ENCODE measurements at places on chromosomes 5 and 9. TPM values are rescaled to one million over a fixed set of nuclear protein-coding genes. Genes with fewer than 3 reads are reported as not detected.

- no peaks in the 10 kb centered on the region for H3K36me3 ChIP-seq
- no peaks in the 10 kb centered on the region for H3K4me1 ChIP-seq
- H3K4me3 ChIP-seq = no peak overlapping the region
- DNase-seq = no peak
- H3K27ac ChIP-seq = no peak overlapping the region
These were observed 14.1 kb upstream of the XPA start for GRCh38 chr9:97711223-97711626.

GRCh38 chr9:115196919-115197318, 79.0 kb upstream of the TNC start:
- H3K4me1 ChIP-seq = no peaks in the 10 kb centered on the region
- H3K36me3 ChIP-seq = no peaks in the 10 kb centered on the region
- H3K4me3 ChIP-seq = no peak overlapping the region
- H3K27me3 ChIP-seq = no peaks in the 10 kb centered on the region

DNA sequence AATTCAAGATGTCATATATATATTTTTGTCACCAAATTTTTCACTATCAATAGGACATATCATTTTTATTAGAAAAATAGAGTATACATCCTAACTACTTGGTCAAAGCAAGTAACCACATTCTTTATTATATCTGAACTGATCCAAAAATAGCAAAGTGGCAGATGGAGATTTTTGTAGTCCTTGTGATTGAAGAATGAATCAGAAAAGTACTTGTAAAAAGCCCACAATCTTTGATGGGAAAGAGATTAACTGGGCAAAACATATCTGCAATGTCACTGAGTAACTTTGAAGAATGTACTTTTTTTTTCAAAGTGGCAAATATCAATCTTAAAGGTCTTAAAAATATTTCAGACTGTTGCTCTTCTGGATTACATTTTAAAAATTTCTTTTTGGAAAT, 1040.6 kb upstream of the SEMA6A start:
- DNase-seq = no peak
- H3K27ac ChIP-seq = no peak overlapping the region
- no peaks in the 10 kb centered on the region for H3K27me3 ChIP-seq
- no peaks in the 10 kb centered on the region for H3K4me1 ChIP-seq
- no peaks in the 10 kb centered on the region for H3K36me3 ChIP-seq
- H3K4me3 ChIP-seq = no peak overlapping the region

GRCh38 chr5:179819296-179820126, 1.2 kb upstream of the SQSTM1 start:
- peak overlapping the region; percentile 99 for H3K27ac ChIP-seq
- H3K4me1 ChIP-seq = peaks cover 24% of the 10 kb centered on the region
- no peaks in the 10 kb centered on the region for H3K27me3 ChIP-seq
- peaks cover 24% of the 10 kb centered on the region for H3K36me3 ChIP-seq
- peak; percentile 74 for DNase-seq
- peak overlapping the region; percentile 86 for H3K4me3 ChIP-seq

- peak; percentile 29 for DNase-seq
- no peak overlapping the region for H3K27ac ChIP-seq
- H3K36me3 ChIP-seq = peaks cover 71% of the 10 kb centered on the region
These were observed 31.4 kb upstream of the TMOD1 start for GRCh38 chr9:97470076-97470475.

Gene THBS4
- total RNA-seq = 266 TPM

Gene ESM1
- 3.8 TPM for total RNA-seq

Gene MELK
- 0.31 TPM for total RNA-seq
